Activated naive CD4-positive, alpha-beta T cell treated with anti-CD3 and anti-CD28 coated beads for 36 hours (primary cell): ENCODE measurements at places on chromosomes 13 and 19.

GRCh38 chr19:5067678-5068077 lies 98.8 kb downstream of the KDM4B start:
- no peaks in the 10 kb centered on the region for H3K27me3 ChIP-seq
- H3K27ac ChIP-seq = no peak overlapping the region
- H3K4me1 ChIP-seq = no peaks in the 10 kb centered on the region
- no peak overlapping the region for H3K4me3 ChIP-seq
- peaks cover 5% of the 10 kb centered on the region for H3K36me3 ChIP-seq

GRCh38 chr13:29454931-29455481 lies 140.5 kb downstream of the SLC7A1 start:
- H3K27ac ChIP-seq = no peak overlapping the region
- H3K4me3 ChIP-seq = no peak overlapping the region
- no peaks in the 10 kb centered on the region for H3K4me1 ChIP-seq
- H3K27me3 ChIP-seq = peaks cover 8% of the 10 kb centered on the region

GRCh38 chr19:17070912-17071311 lies 4.3 kb downstream of the HAUS8 start:
- no peak for DNase-seq
- H3K36me3 ChIP-seq = peaks cover 48% of the 10 kb centered on the region
- H3K4me3 ChIP-seq = no peak overlapping the region
- H3K4me1 ChIP-seq = peaks cover 36% of the 10 kb centered on the region
- no peaks in the 10 kb centered on the region for H3K27me3 ChIP-seq

DNA sequence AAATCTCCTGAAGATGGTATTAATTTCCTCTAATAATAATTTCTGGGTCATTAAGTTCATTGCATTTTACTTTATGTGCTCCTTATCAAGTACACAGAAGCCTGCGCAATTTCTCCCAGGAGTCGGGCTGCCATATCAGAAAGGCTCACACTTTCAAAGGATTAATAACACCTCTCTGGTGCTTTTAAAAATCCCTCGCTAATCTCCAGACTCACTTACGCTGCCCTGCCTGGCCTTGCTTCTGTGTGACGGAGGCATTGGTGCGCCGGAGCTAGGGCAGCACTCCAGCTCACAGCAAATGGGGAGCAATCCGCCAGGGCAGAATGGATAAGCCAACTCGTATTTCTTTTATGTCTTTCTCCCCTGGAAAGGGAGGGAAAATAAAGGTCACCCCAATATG lies 300.8 kb downstream of the EFNB2 start:
- no peak overlapping the region for H3K27ac ChIP-seq
- no peaks in the 10 kb centered on the region for H3K27me3 ChIP-seq
- DNase-seq = no peak
- H3K36me3 ChIP-seq = no peaks in the 10 kb centered on the region
- H3K4me1 ChIP-seq = no peaks in the 10 kb centered on the region

GRCh38 chr13:92362717-92363116 lies 863.9 kb upstream of the GPC6 start:
- H3K27me3 ChIP-seq = no peaks in the 10 kb centered on the region
- no peaks in the 10 kb centered on the region for H3K36me3 ChIP-seq
- no peaks in the 10 kb centered on the region for H3K4me1 ChIP-seq

GRCh38 chr19:54415208-54415900 lies at the start of gene TTYH1:
Gene TTYH1 (plus strand): TSS chr19:54415464. CDS start chr19:54415553, 89 bp downstream.
- H3K27ac ChIP-seq = no peak within 1 kb of the TSS
- peaks cover 29% of the 10 kb centered on the region for H3K27me3 ChIP-seq
- H3K36me3 ChIP-seq = no peaks in the 10 kb centered on the region
- H3K4me3 ChIP-seq = no peak within 1 kb of the TSS

- H3K27ac ChIP-seq = no peak overlapping the region
- H3K36me3 ChIP-seq = peaks cover 28% of the 10 kb centered on the region
- DNase-seq = no peak
- no peak overlapping the region for H3K4me3 ChIP-seq
- H3K27me3 ChIP-seq = no peaks in the 10 kb centered on the region
- no peaks in the 10 kb centered on the region for H3K4me1 ChIP-seq
Measured at GRCh38 chr19:32901504-32902161, 32.1 kb upstream of the SLC7A9 start.

DNA sequence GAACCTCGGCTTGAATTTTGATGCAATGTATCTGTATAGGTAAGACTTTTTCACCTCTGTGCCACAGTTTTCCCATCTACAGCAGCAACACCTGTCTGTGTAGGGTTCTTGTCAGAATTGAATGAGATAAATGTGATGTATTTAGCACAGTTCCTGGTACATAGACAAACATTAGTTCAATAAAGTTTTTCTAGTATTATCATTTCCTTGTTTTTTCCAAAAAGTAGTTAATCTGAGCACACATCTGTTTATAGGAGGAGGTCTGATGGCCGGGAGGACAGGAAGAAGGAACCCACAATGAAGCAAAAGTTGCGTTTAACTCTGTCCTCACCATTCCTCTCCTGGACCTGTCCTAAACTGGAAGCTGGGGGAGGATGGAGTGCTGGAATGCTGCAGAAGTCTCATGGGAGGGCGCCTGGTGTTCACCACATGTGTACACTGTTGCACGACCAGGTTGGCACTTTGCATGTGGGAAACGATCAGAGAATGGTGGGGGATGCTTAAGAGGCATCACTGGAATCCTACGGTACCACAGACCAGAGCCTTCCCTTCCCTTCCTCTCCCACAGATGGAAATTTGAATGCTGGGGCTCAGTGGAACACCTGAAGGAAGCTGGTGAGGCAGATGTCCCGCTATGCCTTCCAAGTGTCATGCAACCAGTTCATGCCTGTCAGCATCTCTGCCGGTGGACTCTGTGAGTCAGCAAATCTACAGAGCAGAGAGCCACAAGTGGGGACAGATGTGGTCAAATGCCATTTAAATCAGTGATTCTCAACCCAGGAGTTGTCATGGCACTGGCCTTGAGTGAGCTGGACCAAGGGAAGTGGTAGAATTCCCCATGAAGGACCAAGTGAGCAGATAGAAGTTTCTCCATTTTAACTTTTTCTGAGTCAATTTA lies 315.6 kb downstream of the DLEU7 start:
- peaks cover 13% of the 10 kb centered on the region for H3K27me3 ChIP-seq
- no peak overlapping the region for H3K27ac ChIP-seq
- no peak for DNase-seq
- peaks cover 18% of the 10 kb centered on the region for H3K4me1 ChIP-seq

DNA sequence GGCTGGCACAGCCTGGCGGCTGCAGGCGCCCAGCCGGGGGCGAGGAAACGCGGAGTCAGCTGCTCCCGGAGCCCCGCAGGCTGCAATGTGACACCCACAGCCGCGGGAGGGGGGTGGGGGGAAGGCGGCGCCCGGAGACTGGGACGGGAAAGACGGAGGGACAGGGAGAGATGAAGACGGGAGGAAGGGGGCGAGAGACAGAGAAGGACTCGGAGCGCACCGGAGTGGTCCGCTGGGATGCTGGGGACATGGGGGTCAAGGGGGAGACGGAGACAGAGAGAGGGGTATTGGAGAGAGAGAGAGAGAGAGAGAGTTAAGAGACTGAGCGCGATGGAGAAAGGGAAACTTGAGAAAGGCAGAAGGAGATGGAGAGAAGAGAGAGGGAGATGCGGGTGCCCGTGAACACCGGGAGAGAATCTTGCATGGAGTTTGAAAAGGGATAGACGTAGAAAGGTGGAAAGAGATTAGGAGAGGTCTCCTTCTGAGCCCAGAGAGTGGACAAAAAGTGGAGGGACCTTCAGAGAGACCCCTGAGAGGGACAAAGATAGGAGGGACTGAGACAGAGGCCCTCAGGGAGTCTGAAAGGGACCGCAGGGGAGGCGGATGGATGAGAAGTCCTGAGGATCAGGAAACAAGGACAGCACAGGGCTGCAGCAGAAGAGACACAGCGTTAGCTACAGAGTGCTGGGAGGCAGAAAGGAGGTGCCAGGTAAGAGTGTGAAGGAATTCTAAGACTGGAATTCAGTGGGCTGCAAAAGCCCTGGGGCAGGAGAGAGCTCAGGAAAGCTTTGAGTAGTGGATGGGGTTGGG lies 1.0 kb downstream of the SCN1B start:
- H3K36me3 ChIP-seq = peaks cover 5% of the 10 kb centered on the region
- no peak overlapping the region for H3K27ac ChIP-seq
- DNase-seq = no peak
- peak overlapping the region; percentile 65 for H3K4me3 ChIP-seq

- peaks cover 56% of the 10 kb centered on the region for H3K27me3 ChIP-seq
- H3K36me3 ChIP-seq = no peaks in the 10 kb centered on the region
- peaks cover 10% of the 10 kb centered on the region for H3K4me1 ChIP-seq
- no peak within 1 kb of the TSS for H3K27ac ChIP-seq
Measured at GRCh38 chr19:1449467-1450442, at the start of gene APC2. Gene APC2 (plus strand): TSS chr19:1450121. CDS start chr19:1453002, 2,881 bp downstream.

DNA sequence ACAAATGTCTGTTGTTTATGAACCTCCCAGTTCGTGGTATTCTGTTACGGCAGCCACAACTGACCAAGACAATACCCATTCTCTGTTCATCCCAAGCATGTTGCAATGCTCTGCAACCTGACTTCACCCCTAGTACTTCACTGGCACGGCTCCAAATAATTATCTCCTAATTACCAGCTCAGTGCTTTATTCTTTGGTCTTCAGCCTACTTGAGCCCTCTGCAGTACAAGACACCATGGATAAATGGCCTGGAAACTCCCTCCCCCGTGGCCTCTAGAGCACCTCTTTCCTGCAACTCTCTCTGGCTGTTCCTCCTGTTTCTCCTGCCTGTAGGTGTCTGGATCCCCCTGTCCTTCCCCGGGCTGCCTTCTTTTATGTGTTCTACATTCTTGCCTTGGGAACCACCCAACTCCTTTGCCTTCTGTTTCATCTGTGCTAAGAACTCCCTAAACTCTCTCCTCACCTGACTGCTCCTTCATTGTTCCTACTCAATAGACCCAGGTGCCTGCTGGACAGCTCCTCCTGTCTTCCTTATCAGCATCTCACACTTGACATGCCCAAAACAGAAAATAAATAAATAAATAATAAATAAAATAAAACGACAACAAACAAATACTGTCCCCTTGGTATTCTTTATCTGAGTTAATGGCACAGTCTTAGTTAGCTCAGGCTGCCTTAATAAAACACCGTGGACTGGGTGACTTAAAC lies 200.4 kb upstream of the IPO5 start:
- peaks cover 3% of the 10 kb centered on the region for H3K27me3 ChIP-seq
- H3K36me3 ChIP-seq = no peaks in the 10 kb centered on the region
- no peaks in the 10 kb centered on the region for H3K4me1 ChIP-seq
- H3K27ac ChIP-seq = no peak overlapping the region

- no peaks in the 10 kb centered on the region for H3K36me3 ChIP-seq
- H3K27me3 ChIP-seq = peaks cover 5% of the 10 kb centered on the region
- H3K4me3 ChIP-seq = no peak overlapping the region
- DNase-seq = no peak
- no peaks in the 10 kb centered on the region for H3K4me1 ChIP-seq
Measured at GRCh38 chr13:91264484-91264883, 83.0 kb upstream of the MIR17HG start.

- H3K27ac ChIP-seq = no peak within 1 kb of the TSS
- H3K4me3 ChIP-seq = no peak within 1 kb of the TSS
- peaks cover 10% of the 10 kb centered on the region for H3K4me1 ChIP-seq
- H3K27me3 ChIP-seq = peaks cover 62% of the 10 kb centered on the region
Measured at GRCh38 chr13:83881917-83882605, at the start of gene SLITRK1. Gene SLITRK1 (minus strand): TSS chr13:83882474. CDS start chr13:83881507, 967 bp downstream.

DNA sequence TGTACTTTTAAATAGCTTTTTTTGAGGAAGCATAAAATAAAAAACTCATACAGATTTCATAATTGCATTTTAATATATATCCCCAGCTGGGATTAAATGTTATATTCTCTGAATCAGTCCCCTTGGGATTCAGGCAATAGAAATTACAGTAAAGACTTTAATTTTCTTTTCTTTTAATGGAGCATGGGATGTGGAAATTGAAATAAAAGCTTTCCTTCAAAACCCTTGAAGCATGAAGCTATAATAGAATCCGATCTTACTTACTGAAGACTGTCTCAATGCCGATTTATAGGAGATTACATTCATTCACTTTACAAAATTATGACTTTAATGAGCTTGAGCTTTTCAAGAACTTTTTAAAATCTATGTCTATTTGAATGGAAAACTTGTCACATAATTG lies 243.4 kb downstream of the SPRY2 start:
- no peaks in the 10 kb centered on the region for H3K36me3 ChIP-seq
- H3K4me1 ChIP-seq = no peaks in the 10 kb centered on the region
- H3K4me3 ChIP-seq = no peak overlapping the region
- no peak for DNase-seq
- no peak overlapping the region for H3K27ac ChIP-seq

GRCh38 chr13:25462301-25463125 lies 90.7 kb downstream of the ATP8A2 start:
- H3K27me3 ChIP-seq = peaks cover 25% of the 10 kb centered on the region
- no peak overlapping the region for H3K27ac ChIP-seq
- no peaks in the 10 kb centered on the region for H3K4me1 ChIP-seq
- no peak overlapping the region for H3K4me3 ChIP-seq
- DNase-seq = no peak

DNA sequence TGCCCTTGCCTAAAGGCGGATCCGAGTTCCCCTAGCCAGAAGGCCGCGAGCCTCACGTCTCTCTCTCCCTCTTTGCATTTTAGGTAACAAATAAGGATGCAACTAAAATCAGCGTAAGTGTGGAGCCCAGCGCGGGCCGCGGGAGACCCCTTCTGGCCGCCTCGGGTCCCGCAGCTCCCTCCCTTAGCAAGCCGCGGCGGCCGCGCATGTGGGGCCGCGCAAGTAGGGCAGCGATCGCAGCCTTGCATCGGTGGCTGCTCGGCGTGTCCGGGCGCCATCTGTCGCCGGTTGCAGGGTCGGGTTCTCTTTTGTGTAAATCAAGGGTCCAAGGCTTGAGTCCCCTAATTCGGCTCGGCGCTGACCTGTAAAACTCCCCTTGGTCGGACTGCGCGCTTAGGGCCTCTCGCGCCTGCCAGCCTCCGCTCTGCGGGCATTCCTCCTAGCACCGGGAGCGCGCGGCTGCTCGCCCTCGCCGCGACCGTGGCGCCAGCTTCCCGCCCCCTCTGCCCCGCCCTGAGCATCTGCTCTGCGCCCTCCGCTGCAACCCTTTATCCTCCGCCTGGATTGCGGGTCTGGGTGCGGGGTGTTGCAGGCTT lies 2.7 kb downstream of the VSTM2B start:
- H3K4me1 ChIP-seq = peaks cover 29% of the 10 kb centered on the region
- peak overlapping the region; percentile 49 for H3K4me3 ChIP-seq
- peaks cover 67% of the 10 kb centered on the region for H3K27me3 ChIP-seq
- peak; percentile 81 for DNase-seq
- peaks cover 2% of the 10 kb centered on the region for H3K36me3 ChIP-seq

- no peaks in the 10 kb centered on the region for H3K27me3 ChIP-seq
- no peak overlapping the region for H3K27ac ChIP-seq
- peaks cover 19% of the 10 kb centered on the region for H3K36me3 ChIP-seq
- H3K4me1 ChIP-seq = no peaks in the 10 kb centered on the region
- H3K4me3 ChIP-seq = no peak overlapping the region
- no peak for DNase-seq
Measured at GRCh38 chr19:2759965-2760364, 20.1 kb upstream of the SLC39A3 start.

GRCh38 chr13:101941095-101941783 lies 460.6 kb downstream of the FGF14 start:
- H3K4me1 ChIP-seq = no peaks in the 10 kb centered on the region
- H3K36me3 ChIP-seq = no peaks in the 10 kb centered on the region
- no peak overlapping the region for H3K27ac ChIP-seq
- H3K4me3 ChIP-seq = no peak overlapping the region
